ENCODE measurements at places on chromosomes 12 and 14.
A peak's percentile ranks its signal among the peaks of the same experiment; 100 is the strongest.

- DNase-seq: no peak
- H3K27me3 ChIP-seq: peaks cover 1% of the 10 kb centered on the region
- no peaks in the 10 kb centered on the region for H3K36me3 ChIP-seq
- no peak overlapping the region for H3K27ac ChIP-seq
- no peak overlapping the region for H3K4me3 ChIP-seq
These were observed 45.5 kb upstream of the TMEM263 start for GRCh38 chr12:106910202-106910601.

DNA sequence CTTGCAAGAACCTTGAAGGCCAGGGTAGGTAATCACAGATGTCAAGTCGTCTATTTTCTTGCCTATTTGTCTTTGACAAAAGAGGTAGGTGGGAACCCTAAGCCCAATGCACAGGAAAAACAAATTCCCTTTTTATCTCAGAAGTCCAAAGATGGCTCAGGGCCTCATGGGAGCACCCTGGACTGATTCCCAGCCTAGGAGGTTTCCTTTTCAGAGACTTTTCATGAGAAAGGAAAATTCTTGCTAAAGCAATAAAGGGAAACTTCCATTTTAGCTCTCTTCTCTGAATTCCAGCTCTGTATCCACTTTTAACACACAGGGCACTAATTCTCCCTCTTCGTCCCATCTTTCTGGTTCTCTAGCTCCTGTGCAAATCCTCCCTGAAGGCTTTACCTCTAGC is 1.2 kb downstream of the ZNF641 start:
- DNase-seq: no peak
- H3K27ac ChIP-seq: no peak overlapping the region

GRCh38 chr12:58186914-58187313 is 245.5 kb downstream of the ATP23 start:
- no peak for DNase-seq
- H3K36me3 ChIP-seq: no peaks in the 10 kb centered on the region
- no peak overlapping the region for H3K4me3 ChIP-seq
- no peaks in the 10 kb centered on the region for H3K27me3 ChIP-seq

- no peaks in the 10 kb centered on the region for H3K27me3 ChIP-seq
- no peaks in the 10 kb centered on the region for H3K4me1 ChIP-seq
- H3K4me3 ChIP-seq: no peak overlapping the region
- no peaks in the 10 kb centered on the region for H3K36me3 ChIP-seq
- no peak overlapping the region for H3K27ac ChIP-seq
These were observed 15.1 kb upstream of the CCDC198 start for GRCh38 chr14:57508756-57509155.

GRCh38 chr12:105092336-105092735 is 8.1 kb upstream of the ALDH1L2 start:
- H3K27me3 ChIP-seq: no peaks in the 10 kb centered on the region
- peaks cover 1% of the 10 kb centered on the region for H3K36me3 ChIP-seq
- DNase-seq: peak; percentile 70
- no peaks in the 10 kb centered on the region for H3K4me1 ChIP-seq

DNA sequence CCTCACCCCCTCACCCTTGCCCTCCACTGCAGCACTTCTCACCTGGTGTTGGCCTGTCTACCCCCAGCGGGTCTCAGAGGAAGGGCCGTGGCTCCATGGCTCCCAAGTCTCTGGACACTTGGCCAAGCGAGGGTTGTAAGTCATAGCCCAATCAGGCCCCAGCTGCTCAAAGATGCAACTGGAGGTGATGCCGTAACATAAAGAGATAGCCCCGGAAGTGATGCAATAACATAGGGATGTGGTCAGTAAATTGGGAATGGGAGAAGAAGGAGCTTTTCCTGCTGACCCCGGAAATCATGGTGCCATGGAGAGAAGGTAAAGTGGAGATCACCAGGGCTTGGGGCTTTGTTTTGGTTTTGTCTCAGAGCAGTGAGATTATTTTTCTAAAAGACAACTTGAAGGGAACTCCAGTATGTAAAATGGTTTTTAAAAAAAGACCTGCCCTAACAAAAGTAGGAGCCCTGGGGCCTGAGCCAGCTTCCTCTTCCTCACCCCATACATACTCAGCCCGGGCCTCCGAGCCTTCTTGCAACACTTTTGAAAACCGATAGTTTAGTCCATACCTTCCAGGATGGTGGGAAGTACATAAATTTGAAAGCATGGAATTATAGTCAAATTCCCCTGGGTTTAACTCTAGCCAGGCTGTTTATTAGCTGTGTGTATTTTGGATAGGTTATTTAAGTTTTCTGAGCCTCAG is 212.5 kb downstream of the CRADD start:
- no peak overlapping the region for H3K27ac ChIP-seq
- H3K4me3 ChIP-seq: no peak overlapping the region

DNA sequence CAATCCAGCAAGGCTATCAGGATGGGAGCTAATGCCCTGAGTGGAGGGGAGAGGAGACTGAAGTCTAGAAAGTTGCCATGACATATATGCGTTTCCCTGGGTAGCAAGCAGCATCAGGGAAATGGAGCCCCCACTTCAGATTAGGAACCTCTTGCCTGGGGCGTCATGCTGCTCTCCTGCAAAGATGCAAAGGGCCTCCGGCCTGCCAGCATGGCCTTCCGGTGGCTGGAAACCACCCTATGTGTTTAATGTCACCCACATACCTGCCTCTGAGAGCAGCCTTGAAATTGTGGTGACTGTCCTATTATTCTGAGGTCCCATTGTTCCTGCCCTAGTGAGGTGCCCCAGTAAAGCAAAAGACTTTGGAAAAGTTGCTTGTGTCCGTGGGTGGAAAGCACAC is 10.0 kb upstream of the IFI27L2 start:
- H3K27ac ChIP-seq: no peak overlapping the region
- H3K36me3 ChIP-seq: no peaks in the 10 kb centered on the region
- DNase-seq: no peak
- H3K27me3 ChIP-seq: no peaks in the 10 kb centered on the region

- H3K27ac ChIP-seq: no peak overlapping the region
- H3K27me3 ChIP-seq: no peaks in the 10 kb centered on the region
- H3K4me1 ChIP-seq: no peaks in the 10 kb centered on the region
- no peak overlapping the region for H3K4me3 ChIP-seq
These were observed 16.1 kb downstream of the SLC35E3 start for GRCh38 chr12:68761901-68762630.

DNA sequence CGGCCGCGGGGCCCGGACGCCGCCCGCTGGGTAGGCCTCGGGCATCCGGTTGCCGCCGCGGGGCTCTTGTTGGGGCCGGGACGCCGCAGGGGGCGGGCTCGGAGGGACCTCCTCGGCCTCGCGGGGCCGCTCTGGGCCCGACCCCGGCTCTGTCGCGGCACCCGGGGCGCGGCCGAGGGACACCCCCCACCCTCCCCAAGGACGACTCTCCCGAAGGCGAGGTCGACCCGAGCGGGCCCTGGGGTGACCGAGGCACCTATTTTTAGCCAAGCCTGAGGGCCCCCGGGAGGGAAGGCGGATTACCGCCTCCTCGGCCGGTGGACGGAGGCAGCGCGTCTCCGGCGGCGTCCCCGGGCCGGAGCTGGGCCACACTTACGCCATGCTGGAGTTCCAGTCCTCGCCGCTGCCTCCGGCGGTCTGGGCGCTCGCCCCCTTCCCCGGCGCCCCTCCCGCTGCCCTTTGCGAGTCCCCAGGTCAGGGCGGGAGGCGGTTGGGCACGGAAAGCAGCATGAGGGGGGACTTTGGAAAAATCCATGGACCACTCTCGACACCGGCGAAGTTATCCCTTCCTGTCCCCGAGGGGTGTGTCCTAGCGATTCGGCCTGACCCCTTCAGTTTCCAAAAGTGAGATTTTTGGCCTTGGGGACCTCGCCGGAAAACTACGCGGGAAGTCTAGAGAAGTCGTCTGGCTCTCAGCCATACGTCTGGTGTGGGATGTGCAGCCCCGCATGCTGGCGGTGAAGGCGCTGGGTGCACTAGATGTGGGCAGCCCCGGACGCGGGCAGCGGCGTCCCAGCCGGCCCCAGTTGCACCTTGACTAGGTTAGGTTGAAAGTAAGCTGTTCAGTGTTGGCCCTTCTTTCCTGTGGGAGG is 699 bp downstream of the KTN1 start:
- no peaks in the 10 kb centered on the region for H3K36me3 ChIP-seq
- H3K4me3 ChIP-seq: peak overlapping the region; percentile 98
- H3K4me1 ChIP-seq: peaks cover 4% of the 10 kb centered on the region
- peak; percentile 94 for DNase-seq

DNA sequence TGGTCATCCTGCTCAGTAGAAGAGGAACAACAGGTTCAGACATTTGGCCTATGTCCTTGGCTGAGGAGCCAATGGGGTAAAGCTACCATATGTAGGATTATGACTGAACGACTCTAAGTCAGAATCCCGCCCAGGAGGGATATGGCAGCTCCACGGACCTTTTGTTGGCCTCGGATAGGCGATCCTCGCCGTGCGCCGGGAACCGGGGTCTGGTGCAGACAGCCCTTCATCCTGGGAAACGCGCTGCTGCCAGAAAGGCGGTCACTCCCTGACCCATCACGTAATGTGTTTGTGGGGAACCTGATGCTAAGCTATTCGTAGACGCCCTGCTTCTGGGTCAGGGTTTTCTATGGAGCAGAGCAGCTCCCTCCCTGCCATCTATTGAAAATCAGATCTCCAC is 178.9 kb upstream of the ALG10B start:
- DNase-seq: no peak
- no peak overlapping the region for H3K27ac ChIP-seq
- no peaks in the 10 kb centered on the region for H3K27me3 ChIP-seq
- no peaks in the 10 kb centered on the region for H3K36me3 ChIP-seq

- peaks cover 4% of the 10 kb centered on the region for H3K4me1 ChIP-seq
- H3K4me3 ChIP-seq: no peak overlapping the region
- DNase-seq: no peak
- no peak overlapping the region for H3K27ac ChIP-seq
These were observed 60.0 kb downstream of the PPP2R5C start for GRCh38 chr14:101821528-101821927.

GRCh38 chr14:101019990-101020710 is 116.6 kb upstream of the RTL1 start:
- no peaks in the 10 kb centered on the region for H3K27me3 ChIP-seq
- no peaks in the 10 kb centered on the region for H3K36me3 ChIP-seq
- no peaks in the 10 kb centered on the region for H3K4me1 ChIP-seq
- DNase-seq: no peak

- H3K27me3 ChIP-seq: no peaks in the 10 kb centered on the region
- H3K36me3 ChIP-seq: no peaks in the 10 kb centered on the region
- no peak for DNase-seq
- H3K4me1 ChIP-seq: no peaks in the 10 kb centered on the region
- H3K27ac ChIP-seq: no peak overlapping the region
These were observed 11.4 kb downstream of the MANSC1 start for GRCh38 chr12:12338527-12339168.

GRCh38 chr12:108729612-108730364 is 1.5 kb downstream of the CORO1C start:
- H3K36me3 ChIP-seq: no peaks in the 10 kb centered on the region
- H3K27ac ChIP-seq: peak overlapping the region; percentile 97
- DNase-seq: no peak
- H3K4me1 ChIP-seq: peaks cover 3% of the 10 kb centered on the region
- no peaks in the 10 kb centered on the region for H3K27me3 ChIP-seq

Data from trophoblast cell (in vitro differentiated cells and primary cell).